COR-L47 (cell line): ENCODE measurements at places on chromosomes 5 and 9.

DNA sequence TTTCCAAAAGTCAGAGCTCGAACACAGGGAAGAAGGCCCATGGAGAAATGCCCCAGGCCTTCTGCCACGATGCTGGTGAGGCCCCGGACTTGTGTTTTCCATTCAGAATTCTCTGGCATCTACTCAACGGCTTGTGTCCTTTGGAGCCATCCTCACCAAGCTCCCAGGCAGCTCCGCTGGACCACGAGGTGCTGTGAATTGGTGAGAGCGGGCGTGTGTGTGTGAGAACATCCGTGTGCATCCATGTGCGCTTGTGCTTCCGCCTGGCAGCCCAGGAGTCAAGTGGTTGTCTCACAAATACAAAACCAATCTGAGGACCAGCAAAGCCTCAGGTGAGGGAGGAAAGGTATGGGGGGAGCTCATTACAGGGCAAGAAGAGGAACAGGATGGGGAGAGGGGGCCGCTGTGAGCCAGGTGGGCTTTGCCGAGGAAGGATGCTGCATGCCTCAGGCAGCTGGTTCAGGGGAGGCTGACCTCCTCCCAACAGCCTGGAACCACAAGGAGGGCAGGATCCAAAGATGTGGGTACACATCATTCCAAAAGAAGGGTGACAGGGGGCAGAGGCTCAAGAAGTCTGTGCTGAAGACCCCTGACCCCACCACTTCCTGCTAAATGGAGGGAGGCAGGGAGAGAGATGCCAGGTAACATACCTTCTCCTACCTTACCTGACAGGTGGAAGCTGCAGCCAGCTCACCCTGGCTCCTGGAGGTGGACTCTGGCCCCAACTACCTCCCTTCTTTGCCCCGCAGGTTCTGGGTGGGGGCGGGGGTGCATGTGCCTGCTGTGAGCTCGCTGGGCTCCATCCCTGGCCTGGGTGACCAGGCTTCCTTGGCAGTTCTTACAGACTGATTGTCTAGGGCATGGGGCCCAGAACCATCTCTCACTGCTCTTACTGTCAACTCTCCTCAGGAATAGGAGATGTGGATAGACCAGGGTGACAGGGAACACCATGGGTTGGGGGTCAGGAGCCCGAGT, 196.3 kb downstream of the PAX5 start:
- no peak for DNase-seq

DNA sequence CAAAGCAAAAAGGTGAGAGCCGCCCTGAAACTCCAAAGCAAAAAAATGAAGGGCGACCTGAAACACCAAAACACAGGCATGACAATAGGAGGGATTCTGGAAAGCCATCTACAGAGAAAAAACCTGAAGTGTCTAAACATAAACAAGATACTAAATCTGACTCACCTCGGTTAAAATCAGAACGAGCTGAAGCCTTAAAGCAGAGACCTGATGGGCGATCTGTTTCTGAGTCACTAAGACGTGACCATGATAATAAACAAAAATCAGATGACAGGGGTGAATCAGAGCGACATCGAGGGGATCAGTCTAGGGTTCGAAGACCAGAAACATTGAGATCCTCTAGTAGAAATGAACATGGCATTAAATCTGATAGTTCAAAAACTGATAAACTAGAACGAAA, 108.8 kb downstream of the NIPBL start:
- DNase-seq, result no peak

DNA sequence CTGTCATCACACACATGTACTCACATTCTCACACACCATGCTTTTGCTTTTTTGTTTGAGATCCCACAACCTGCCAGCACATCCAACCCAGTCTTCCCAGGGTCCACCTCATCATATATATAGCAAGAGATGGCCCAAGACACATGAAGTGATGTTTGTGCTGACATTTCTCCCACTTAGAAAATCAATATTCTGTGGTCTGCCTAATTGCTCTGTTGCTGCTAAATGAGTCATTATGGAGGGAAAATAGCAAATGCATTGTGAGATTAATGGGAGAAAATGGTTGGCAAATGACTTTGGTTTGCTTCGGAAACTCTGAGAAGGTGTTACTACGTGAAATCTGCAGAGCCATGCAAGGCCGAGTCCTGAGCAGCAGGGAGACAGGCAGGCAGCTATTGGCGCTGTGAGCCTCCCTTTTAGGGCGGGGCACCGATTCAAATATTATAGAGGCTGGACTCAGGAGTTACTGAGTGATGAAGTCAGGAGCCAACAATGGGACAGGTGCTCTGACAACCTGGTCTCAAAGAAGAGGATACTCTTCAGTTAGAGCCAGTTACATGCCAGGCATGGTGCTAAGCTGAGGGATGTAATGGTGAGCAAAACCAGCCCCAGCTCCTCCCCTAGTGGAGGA, 62.8 kb downstream of the DAB2IP start:
- no peak for DNase-seq

DNA sequence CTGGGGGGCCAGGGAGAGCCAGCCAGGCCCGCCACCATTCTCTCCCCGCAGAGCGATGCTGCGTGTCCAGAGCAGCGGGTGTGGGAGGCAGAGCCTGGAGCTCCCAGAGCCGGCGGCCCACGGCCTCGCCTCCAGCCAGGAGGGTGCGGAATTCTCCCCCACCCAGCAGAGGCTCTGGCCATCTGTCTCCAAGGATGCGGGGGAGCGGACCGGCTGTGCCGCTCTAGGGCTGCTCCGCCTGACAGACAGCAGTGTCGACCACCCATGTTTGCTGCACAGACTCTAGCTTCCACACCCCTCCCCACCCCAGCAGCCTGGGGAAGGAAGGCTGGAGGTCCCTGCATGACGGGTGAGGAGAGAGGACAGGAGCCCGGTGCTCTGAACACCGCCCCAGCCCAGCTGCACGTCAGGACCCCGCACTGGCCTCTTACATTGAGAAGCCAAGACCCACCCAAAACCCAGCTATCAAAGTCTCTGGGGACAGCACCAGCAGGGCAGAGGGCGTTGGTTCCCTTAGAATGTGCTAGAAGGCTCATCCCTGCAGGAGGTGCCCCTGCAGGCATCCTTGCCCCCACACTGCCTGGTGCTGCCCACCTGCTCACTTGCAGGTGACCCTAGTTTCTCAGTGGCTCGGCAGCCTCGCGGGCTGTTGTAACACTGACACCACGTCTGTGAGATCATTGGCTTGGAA, 29.7 kb upstream of the FCN1 start:
- no peak for DNase-seq
